Central memory CD4-positive, alpha-beta T cell (primary cell): ENCODE measurements at places on chromosomes 6 and 20.

GRCh38 chr6:43753570-43754183 lies 16.3 kb upstream of the VEGFA start:
- no peak for DNase-seq

- DNase-seq = no peak
These were observed 2.0 kb downstream of the ZNF318 start for GRCh38 chr6:43367245-43367984.

DNA sequence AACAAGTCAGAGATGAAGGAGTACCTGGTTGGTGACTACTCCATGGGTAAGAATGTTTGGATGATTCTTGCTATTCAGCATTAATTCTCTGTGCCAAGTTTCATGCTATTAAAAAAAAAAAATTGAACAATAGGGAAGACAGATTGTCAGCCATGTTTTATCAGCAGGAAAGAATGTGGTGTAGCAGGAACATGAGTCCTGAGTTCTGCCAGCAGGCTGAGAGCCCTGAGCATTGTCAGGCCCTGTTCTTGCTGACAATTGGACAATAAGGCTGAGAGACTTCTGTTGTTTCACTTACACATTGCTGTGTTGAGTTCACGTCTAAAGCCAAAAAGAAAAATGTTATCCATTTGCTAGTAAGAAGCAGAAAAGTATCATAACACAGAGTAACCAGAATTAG lies 70.4 kb upstream of the SMIM28 start:
- no peak for DNase-seq

GRCh38 chr20:37395410-37395797 lies 49.5 kb downstream of the SRC start:
- no peak for DNase-seq

DNA sequence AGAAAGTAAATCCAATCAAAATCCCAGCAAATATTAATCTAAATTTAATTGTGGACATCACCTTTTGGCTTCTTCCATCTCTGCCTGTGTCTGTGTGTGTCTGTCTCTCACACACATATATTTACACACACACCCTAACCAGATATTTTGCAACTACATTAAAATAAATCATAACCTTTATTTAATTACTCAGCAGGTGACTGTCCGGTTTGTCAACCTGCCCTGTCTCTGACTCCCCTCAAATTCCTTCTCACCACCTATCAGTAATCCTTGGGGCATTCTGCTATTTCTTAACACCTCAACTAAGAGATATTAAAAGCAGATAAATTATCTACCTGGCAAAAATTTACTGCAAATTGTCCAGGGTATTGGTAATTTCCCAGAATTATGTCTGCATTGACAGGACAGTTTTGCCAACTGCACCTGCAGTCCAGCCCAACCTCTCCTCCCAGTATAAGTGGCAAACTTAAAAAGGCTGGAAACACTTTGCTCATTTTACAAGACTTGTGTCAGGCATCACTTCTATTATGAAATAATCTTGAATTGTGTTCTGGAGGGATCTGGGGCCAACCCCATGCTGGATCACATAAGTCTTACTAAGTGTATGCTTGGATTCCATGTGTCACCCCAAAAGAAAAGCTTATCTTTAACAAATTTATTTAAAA lies 216.1 kb downstream of the GMDS start:
- no peak for DNase-seq

DNA sequence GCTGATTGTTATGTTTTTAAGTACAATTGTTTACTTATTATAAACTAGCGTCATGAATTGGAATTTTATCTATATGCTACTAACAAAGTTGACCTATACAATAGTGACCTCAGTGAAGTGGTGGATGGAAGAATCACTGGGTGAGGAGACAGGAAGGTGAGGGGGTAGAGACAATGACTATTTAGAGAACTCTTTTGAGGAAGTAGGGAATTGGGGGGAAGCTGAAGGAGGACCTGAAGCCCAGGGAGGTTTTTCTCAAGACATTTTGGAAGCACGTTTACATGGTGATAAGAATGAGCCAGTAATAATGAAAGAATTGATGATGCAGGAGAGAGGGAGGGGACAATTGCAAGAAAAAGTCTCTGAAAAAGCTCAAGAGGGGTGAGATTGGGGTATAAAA lies 96.4 kb downstream of the RPS12 start:
- DNase-seq = no peak

DNA sequence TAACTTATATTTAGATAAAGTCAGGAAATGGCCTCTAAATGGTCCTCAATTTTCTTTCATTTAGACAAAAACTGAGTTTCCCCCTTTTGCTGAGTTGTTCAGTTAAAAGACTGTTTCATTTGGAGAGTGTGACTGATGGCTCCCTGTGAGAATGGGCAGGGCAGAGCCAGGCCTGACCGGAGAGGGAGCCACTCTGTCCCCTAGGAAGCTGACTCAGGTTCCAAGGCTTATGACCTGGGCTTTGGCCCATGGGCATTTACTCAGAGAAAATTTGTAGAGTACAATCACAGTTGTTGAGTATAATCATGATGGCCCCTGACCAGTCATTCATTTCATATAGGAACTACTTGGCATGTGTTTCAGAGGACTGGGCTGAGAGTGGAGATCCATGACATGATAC lies 37.0 kb upstream of the AIG1 start:
- DNase-seq = no peak

DNA sequence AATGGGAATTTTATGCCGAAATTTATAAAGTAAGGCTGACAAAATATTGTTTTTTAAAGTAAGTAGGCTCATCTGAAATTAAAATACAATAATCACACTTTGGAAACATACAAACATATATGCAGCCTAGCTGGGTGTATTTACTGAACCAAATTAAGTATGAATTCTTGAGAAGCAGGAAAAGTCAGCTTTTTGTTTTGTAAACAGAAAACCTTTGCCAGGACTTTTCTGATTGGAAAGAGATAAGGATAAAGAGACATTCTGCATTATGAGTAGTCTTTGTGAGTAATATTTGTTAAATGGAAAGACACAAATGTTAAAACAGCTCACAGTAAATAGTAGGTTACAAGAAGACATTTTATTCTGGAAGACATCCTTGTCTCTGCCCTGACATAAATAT lies 1380.8 kb downstream of the GRIK2 start:
- DNase-seq = no peak

- DNase-seq = no peak
These were observed 16.7 kb upstream of the MYCT1 start for GRCh38 chr6:152680879-152681517.

DNA sequence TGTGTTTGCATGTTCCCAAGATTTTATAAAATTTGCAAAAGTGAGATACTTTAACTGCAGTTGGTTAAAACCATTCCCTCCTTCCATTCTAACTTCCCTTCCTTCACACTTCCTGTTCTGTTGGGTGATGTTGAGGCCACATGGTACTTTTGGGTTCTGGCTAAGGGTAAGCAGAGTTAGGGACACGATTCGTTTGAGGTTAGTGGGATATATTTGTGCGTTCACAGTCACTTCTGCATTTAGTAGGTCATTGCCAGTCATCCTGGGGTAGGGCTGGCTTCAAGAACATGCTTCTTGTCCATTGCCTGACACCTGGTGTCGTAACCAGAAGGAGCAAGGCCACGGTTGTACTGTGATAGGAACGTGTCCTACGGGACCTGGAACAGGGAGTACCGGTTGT lies 340.1 kb downstream of the ZFAND3 start:
- DNase-seq = no peak

GRCh38 chr20:40669692-40670091 lies 19.3 kb downstream of the MAFB start:
- no peak for DNase-seq

DNA sequence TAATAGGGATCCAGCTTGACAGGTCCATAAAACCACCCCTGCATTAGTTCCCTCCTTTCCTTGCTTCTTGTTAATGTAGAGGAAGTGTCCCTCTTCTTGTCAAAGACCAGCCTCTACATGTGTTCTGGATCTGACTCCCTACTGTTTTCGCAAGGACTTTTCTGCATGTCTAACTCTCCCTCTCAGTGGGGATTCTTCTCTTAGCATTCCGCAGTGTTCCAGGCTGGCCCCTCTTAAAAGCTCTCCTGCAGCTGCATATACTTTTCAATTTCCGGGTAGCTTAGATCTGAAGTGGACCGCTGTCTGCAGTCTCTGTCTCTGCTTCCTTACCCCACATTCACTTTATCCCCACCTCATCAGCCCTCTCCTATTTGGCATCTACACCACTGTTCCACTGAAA lies 96.1 kb upstream of the MAN1A1 start:
- DNase-seq = no peak

- DNase-seq = no peak
These were observed 98.9 kb upstream of the ENPP5 start for GRCh38 chr6:46269447-46270229.
